ENCODE measurements at places on chromosomes 6 and 20. TPM values are rescaled to one million over a fixed set of nuclear protein-coding genes. Genes with fewer than 3 reads are reported as not detected.

Gene TCF15
- 0.23 TPM for total RNA-seq

GRCh38 chr6:3729603-3730344 is 21.7 kb downstream of the PXDC1 start:
- H3K27me3 ChIP-seq = peaks cover 10% of the 10 kb centered on the region
- DNase-seq = no peak
- peaks cover 1% of the 10 kb centered on the region for H3K4me1 ChIP-seq
- no peak overlapping the region for H3K4me3 ChIP-seq
- no peak overlapping the region for H3K27ac ChIP-seq
- H3K36me3 ChIP-seq = no peaks in the 10 kb centered on the region

GRCh38 chr6:141685416-141685815 is 447.3 kb upstream of the GJE1 start:
- DNase-seq = no peak
- H3K27me3 ChIP-seq = no peaks in the 10 kb centered on the region
- H3K36me3 ChIP-seq = no peaks in the 10 kb centered on the region
- no peak overlapping the region for H3K4me3 ChIP-seq

DNA sequence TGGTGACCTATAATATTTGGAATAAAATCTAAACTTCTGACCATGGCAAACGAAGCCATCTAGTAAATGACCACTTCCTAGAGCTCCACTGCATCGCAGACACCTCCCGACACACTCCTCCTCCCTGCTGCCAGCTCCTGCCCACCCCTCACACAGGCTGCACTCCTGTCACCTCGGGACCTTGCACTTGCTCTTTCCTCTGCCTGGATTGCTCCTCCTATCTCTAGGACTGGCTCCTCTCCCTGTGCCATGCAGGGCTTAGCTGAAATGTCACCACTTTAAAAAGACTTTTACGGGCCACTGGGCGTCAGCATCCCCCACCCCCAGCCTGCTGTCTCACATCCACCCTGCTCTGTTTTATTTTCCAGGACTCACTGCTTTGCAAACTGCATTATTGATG is 87.6 kb upstream of the MC3R start:
- peaks cover 4% of the 10 kb centered on the region for H3K27me3 ChIP-seq
- H3K4me1 ChIP-seq = no peaks in the 10 kb centered on the region
- H3K4me3 ChIP-seq = no peak overlapping the region
- H3K36me3 ChIP-seq = no peaks in the 10 kb centered on the region

DNA sequence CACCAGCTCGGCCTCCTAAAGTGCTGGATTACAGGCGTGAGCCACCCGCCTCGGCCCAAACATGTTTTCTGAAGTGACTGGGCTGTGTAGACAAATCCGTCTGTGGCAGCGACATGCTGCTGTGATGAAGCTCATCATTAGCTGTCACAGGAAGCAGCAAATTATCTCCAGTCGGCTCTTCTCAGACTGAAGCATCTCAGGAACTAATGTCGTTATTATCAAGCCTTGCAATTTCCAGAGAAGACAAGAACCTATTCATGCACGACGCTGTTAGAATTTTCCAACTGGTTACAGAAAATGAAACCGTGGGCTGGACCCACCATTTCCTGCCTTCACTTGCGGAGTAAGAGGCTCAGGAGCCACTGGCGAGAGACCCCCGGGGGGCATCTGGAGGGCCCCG is 17.1 kb upstream of the NTSR1 start:
- no peak overlapping the region for H3K4me3 ChIP-seq
- H3K4me1 ChIP-seq = peaks cover 5% of the 10 kb centered on the region
- no peak overlapping the region for H3K27ac ChIP-seq
- H3K36me3 ChIP-seq = no peaks in the 10 kb centered on the region
- DNase-seq = no peak

Gene HMGCLL1
- total RNA-seq = not detected

GRCh38 chr20:19609642-19610223 is 148.3 kb upstream of the RIN2 start:
- H3K36me3 ChIP-seq = no peaks in the 10 kb centered on the region
- H3K27me3 ChIP-seq = peaks cover 2% of the 10 kb centered on the region
- H3K4me1 ChIP-seq = no peaks in the 10 kb centered on the region
- H3K4me3 ChIP-seq = no peak overlapping the region
- no peak for DNase-seq

DNA sequence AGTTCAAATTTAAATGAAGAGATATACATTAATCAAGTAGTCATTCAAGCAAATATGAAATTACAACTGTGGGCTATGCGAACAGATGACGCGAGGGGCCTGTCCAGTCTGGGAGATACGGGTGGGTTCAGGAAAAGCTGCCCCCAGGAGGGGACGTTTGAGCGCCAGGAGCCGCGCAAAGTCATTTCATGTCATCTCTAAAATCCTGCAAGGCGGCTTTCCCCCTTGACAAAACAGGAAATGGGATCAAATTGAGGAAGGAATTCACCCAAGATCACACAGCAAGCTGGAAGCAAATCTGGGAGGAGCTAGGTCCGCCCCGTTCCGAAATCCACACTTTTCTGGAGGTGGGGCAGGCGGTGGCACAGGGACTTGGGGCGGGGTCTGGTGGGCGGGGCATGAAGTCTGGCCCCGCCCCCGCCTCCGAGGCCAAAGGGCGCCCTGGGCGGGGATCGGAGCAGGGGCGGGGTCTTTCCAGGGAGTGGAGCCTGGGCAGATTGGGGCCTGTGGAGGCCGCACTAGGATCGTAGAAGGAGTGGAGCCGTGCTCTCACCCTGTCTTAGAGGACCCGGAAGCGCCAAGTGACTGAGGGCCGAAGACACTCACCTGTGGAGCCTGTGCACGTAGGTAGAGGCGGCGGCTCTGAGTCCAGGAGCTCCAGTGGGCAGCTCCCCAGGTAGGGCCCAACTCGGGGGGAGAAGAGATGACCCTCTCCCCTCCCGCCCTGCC is at the start of gene LPIN3:
TSS of gene LPIN3 (plus strand) at position 495 of the 729 bp plus-strand sequence. CDS start 4,983 bp downstream, outside the sequence.
- H3K27me3 ChIP-seq = peaks cover 6% of the 10 kb centered on the region
- peak; percentile 67 for DNase-seq
- H3K4me3 ChIP-seq = peak within 1 kb of the TSS; percentile 72
- H3K4me1 ChIP-seq = peaks cover 7% of the 10 kb centered on the region

Gene COL19A1
- not detected for total RNA-seq

DNA sequence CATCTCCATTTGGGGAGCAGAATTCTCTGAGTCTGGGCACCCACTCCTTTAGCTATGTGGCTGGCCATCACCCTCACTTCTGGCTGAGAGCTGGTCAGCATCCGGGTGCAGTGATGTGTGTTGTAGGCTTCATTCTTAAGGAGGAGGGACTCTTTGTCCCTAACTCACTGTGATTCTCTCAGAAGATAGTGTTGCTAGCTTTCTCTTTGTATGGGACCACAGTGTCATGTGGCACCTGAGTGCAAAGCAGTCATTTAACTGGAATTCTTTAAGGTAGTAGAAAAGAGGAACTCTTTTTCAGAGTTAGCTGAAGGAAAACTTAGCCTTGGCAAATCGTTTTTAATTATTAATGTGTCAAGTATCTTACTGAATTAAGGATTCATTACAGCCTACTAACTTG is 165.9 kb downstream of the JARID2 start:
- H3K36me3 ChIP-seq = peaks cover 39% of the 10 kb centered on the region
- H3K4me1 ChIP-seq = peaks cover 70% of the 10 kb centered on the region
- H3K27me3 ChIP-seq = no peaks in the 10 kb centered on the region
- no peak for DNase-seq

Gene GFOD1
- 12.9 TPM for total RNA-seq

DNA sequence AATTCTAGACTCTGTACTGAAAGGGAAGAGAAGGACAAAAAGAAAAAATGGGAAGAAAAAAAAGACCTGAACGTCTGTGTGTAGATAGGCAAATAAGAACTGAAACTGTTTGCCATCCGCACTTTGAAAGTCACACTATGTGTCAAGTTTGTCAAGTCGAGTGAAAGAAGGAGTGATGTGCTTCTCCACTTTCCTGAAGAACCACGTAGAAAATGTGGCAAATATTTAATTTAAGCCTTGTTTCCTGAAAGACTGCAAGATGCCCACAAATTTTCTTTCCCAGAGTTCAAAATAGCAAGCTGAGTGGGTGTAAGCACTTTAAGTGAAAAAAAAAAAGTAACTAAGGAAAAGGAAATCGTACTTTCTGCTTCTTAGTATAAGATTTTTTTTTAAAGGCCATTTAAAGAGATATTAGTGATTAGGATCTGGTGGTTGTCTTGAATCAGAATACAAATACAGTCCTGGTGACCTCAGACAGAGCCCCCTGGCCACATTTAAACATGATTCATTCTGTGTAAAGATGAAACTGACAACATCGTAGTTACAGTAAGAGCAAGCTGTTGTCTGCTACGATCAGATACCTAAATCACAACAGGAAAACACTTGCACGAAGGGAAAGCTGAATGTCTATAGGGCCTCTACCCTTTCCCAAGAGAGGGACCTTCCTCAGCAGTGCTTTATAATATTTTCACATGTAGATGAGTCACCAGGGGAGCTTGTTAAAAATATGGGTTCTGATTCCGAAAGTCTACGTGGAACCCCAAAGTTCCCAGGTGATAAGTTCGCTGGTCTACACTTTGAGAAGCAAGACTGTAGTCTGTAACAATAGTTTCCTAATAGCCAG is 102.3 kb downstream of the HIVEP2 start:
- H3K4me1 ChIP-seq = peaks cover 86% of the 10 kb centered on the region
- H3K4me3 ChIP-seq = peak overlapping the region; percentile 67
- DNase-seq = peak; percentile 76

- peaks cover 4% of the 10 kb centered on the region for H3K4me1 ChIP-seq
- peak within 1 kb of the TSS; percentile 27 for H3K4me3 ChIP-seq
- DNase-seq = peak; percentile 12
- H3K27ac ChIP-seq = no peak within 1 kb of the TSS
- peaks cover 20% of the 10 kb centered on the region for H3K27me3 ChIP-seq
- H3K36me3 ChIP-seq = no peaks in the 10 kb centered on the region
These were observed at the start of gene LAMA2 for GRCh38 chr6:128882991-128883611. Gene LAMA2, plus strand, starts transcription at chr6:128883138. Its CDS starts 108 bp downstream, at chr6:128883246.

DNA sequence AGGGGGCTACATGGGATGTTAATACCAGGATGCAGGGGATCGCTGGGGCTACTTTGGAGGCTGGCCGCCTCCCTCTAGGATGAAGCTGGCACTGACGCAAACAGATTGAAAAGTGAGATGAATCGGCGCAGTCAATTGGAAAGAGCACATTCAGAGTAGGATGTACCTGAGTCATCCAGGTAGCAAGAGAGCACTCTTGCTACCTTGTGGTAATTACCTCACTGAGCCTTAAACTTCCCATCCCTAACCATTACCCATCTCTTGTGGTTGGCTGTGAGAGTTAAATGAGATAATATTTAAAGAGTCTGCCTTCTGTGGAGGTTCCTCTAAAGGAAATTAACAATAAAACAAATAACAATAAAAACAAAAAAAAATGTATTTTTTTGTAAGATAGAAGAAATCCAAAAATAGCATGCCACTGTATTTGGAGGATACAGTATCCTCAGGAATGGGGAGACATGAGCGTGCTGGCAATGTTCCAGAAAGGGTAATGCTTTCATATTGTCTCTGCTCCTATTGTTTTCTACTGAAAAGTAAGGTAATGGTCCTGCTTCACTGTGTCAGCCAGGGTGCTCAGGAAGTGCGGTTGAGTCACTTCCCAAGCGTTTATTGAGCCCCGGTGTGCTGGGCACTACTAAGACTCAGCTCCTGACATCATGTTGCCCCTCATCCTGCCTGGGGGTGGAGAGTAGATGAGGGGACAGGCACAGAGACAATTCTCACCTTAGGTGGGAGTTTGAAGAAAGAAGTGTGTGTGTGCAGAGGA is 301.1 kb downstream of the EYA4 start:
- H3K27ac ChIP-seq = no peak overlapping the region
- H3K4me1 ChIP-seq = no peaks in the 10 kb centered on the region
- H3K27me3 ChIP-seq = peaks cover 6% of the 10 kb centered on the region
- no peak for DNase-seq
- H3K36me3 ChIP-seq = no peaks in the 10 kb centered on the region
